ELF-1 (cell line): ENCODE measurements at places on chromosomes 11 and 22.
A peak's percentile ranks its signal among the peaks of the same experiment; 100 is the strongest.

GRCh38 chr22:48042621-48043395, 1280.4 kb downstream of the TBC1D22A start:
- no peak for DNase-seq

DNA sequence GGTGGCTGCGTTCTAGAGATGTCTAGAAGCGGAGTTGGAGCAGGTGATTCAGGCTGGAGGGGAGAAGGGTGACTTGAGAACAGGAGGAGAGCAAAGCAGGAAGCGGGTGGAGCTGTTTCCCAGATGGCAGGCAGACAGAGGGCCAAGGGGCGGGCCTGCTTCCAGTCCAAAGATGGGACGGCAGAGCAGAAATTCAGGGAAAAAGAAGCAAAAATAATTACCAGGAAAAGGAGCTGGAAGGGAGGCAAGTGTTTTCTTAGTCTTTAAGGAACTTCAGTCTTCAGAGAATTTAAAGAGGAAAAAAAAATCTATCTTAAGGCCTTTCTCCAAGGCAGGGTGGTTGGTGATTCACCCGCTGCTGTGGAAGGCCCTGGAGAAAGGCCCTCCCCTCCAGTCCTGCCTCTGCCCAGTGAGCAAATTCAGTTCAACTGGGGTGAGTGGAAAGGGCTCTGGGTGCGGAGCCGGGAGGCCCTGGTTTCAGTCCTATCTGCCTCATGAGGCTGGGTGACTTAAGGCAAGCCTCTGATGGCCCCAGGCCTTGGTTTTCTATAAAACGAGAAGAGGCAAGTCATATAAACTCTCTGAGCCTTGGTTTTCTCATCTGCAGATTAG, 4.5 kb upstream of the CREB3L1 start:
- no peak for DNase-seq

- DNase-seq, result no peak
Observed at GRCh38 chr11:78372114-78372768, 45.4 kb downstream of the GAB2 start.

- no peak for DNase-seq
Observed at GRCh38 chr11:12824281-12825041, 150.2 kb downstream of the TEAD1 start.

- DNase-seq, result peak; percentile 66
Observed at GRCh38 chr11:131579932-131580387, 209.5 kb downstream of the NTM start.

- no peak for DNase-seq
Observed at GRCh38 chr11:125393331-125393730, 102.7 kb downstream of the FEZ1 start.

- DNase-seq, result no peak
Observed at GRCh38 chr11:109521571-109522086, 99.6 kb downstream of the C11orf87 start.

GRCh38 chr22:24355574-24355973, 71.8 kb upstream of the ADORA2A start:
- DNase-seq, result no peak

- DNase-seq, result no peak
Observed at GRCh38 chr22:46614025-46614931, 5.9 kb upstream of the GRAMD4 start.

GRCh38 chr22:37187891-37188761, at the start of gene C1QTNF6:
C1QTNF6 (minus strand) TSS chr22:37188247; CDS start chr22:37188213, 34 bp downstream.
- peak; percentile 85 for DNase-seq

- peak; percentile 14 for DNase-seq
Observed at GRCh38 chr11:62853279-62853965, 14.0 kb upstream of the WDR74 start.

DNA sequence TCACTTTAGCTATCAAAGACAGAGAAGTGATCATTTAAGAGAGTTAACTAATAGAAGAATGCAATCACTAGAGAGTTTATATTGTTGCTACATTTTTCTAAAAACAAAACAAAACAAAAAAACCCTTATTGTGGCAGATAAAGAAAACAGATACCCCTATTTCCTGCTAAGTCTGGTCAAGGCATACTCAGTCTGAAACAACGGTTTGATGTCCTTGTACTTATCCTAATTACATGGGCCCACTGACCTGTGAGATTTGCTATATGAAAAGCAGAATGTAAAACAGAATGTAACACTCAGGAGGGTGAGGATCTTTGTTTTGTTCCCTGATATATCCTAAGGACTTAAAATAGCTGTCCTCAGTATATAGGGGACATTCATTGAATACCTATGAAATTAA, 24.6 kb downstream of the MAML2 start:
- no peak for DNase-seq

DNA sequence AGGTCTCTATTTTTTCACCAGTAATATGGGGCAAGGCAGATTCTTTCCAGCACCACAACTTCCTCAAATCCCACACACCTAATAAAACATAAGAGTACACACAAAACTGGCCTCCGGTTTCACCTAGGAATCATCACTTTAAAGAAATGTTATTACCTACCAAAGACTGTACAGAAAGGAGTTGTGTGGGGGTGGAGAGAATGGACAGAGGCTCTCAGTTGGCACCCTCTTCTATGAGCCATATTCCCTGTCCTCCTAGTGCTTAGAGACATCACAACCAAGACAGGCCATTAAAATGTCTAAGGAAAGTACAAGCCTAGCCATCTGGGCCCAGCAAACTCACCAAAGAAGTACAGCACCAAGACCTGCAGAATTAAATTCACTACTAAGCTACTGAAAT, 56.1 kb downstream of the RBFOX2 start:
- no peak for DNase-seq

DNA sequence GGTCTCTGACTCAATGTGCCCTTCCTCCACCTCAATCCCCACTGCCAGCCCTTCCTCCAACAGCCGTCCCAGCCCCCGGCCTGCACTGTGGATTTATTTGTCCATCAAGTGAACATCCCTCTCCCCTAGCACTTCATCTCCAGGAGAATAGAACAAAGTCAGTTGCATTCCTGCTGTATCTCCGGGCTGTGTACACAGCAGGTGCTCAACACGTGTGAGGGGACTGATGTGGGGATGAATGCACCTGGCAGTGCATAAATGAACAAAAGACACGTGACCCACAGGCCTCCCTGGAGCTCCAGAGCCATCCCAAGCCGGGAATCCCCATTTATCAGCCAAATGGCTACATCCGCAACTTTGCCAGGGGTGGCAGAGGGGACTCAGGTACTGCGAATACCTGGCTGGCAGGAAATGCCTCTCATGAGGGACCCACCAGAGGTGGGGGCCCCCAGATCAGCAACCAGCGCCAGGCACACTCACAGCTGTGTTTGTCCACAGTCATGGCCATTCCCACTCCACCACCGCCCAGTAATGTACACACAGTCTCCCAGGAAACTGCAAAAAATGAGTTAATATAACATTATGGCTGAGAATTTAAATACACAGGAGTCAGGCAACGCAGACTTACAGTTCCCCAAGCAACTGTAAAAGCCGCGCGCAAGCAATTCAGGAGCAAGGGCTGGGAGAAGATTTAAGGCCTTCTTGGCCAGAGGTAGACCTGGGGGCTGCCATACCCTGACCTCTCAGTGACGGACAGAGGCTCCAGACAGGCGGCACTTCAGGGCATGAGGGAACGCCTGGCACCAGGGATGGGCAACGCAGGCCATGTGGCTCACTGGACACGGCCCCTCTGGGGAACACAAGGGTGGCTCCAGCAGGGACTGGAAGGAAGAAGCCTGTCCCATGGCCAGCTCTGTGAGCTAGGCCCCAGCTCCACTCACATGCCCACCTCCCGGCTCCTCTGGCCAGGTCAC, 50.3 kb upstream of the TCF20 start:
- DNase-seq, result no peak

- DNase-seq, result no peak
Observed at GRCh38 chr11:22635689-22636088, 10.1 kb upstream of the FANCF start.

DNA sequence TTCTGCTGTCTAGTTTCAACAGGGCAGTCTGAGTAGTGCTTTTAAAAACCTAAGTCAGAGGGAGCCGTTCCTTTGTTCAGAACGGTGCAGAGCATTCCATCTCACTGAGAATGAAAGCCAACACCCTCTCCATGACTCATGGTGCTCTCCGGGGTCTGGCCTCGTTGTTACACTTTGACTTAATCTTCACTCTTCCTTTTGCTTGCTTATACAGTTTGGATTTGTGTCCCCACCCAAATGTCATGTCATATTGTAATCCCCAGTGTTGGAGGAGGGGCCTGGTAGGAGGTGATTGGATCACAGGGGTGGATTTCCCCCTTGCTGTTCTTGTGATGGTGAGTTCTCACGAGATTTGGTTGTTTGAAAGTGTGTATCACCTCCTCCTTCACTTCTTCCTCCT, 292.2 kb downstream of the ST3GAL4 start:
- peak; percentile 23 for DNase-seq

DNA sequence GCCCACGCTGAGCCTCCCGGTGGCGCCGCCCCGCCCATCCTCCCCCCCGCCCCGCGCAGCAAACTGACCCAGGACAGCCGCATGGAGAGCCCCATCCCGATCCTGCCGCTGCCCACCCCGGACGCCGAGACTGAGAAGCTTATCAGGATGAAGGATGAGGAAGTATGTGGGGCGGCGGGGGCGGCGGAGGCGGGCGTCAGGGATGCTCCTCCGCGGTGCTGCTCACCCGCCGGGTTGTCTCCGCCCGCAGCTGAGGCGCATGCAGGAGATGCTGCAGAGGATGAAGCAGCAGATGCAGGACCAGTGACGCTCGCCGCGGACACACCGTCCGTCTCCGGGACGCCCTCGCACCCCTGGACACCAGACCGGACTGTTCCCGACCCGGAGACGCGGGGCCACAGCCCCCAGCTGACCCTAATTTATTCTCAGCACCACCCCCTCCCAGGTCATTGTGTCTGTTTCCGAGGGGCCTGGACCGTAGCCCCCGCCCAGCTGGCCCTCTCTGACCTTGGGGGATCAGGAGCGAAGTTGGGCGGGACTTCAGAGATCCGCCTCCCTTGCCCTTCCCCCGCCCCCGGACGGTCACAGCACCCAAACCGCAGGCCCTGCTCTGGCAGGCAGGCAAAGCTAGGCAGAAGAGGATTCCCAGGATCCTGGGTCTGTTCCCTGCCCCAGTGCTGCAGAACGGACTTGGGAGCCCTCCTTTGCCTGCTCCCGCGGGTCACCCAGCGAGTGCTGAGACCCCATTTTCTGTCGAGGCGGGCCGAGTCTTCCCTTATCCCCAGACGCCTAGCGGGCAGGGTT, 959 bp upstream of the GP1BB start:
- no peak for DNase-seq

GRCh38 chr11:76371170-76371569, 9.8 kb downstream of the THAP12 start:
- DNase-seq, result no peak

- peak; percentile 96 for DNase-seq
Observed at GRCh38 chr11:94767701-94768601, at the start of gene AMOTL1. AMOTL1 (plus strand) TSS chr11:94768356; CDS start chr11:94768512, 156 bp downstream.

GRCh38 chr22:44120314-44120704, 60.4 kb upstream of the PARVG start:
- DNase-seq, result peak; percentile 33

DNA sequence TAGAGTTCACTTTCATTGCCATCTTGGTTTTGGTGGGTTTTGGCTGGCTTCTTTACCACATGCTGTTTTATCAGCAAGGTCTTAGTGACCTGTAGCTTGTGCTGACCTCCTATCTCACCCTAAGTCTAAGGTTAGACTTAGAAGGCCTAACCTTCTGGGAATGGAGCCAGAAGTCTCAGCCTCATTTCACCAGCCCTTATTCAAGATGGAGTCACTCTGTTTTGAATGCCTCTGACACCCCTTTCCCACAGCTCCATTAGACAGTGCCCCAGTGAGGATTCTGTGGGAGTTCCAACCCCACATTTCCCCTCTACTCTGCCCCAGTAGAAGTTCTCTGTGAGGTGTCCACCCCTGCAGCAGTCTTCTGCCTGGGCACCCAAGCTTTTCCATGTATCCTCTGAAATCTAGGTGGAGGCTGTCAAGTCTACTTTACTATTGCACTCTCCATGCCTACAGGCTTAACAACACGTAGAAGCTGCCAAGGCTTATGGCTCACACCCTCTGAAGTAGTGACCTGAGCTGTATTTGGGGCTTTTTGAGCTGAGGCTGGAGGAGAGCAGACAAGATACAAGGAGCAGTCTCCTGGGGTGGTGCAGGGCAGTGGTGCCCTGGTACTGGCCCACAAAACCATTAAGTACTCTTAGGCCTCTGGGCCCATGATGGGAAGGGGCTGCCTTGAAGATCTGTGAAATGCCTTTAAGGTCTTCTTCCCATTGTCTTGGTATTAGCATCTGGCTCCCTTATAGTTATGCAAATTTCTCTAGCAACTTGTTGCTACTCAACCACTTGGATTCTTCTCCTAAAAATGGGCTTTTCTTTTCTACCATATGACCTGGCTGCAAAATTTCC, 65.9 kb upstream of the SC5D start:
- DNase-seq, result no peak

DNA sequence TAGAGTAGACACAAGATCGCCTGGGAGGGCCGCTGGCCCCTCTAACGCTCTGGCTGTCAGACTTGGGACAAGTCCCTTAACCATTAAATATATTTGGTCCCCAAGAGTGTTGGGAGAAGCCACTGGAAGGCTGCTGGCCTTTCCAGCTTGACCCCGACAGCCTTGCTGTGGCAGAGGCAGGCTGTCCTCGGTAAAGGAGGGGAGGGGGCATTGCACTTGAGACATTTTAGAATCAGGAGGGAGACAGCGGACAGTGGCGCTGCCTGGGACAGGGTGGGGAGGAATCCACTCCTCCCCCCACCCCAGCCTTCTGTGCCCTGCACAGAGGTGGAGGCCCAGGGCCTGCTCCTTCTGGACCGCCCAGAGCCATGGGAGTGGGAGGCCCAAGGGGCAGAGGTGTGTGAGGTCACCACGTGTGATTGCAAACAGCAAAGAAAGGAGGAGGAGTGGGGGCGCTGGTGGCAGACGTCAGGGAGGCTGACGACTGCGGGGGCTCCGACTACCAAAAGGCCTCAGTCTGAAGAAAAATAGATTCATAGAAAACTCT, 28.9 kb downstream of the APOL1 start:
- no peak for DNase-seq

- DNase-seq, result no peak
Observed at GRCh38 chr22:27724709-27725108, 76.8 kb downstream of the MN1 start.

DNA sequence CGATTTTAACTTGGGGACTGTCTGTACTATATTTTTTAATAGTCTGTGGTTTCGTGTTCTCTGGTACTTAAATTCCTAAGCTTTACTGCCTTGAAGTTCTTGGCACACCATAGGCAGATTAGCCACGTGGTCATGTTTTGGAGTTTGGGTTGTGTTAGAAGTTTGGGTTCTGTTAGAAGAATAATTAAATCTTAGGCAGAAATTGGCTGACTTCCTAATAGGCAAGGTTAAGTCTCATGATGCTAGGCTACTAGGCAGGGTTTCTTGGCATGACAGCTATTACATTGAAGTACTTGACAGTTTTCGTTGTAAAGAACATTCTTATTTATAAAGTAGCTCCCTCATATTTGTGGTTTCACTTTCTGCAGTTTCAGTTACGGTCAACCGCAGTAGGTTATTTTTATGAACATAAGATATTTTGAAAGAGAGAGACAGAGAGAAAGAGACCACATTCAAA, 30.0 kb upstream of the MMP7 start:
- DNase-seq, result no peak

- DNase-seq, result no peak
Observed at GRCh38 chr11:105786741-105787140, 176.9 kb downstream of the GRIA4 start.

GRCh38 chr11:75867778-75868374, 52.9 kb downstream of the UVRAG start:
- no peak for DNase-seq

GRCh38 chr11:68014157-68014946, 4.2 kb downstream of the ALDH3B1 start:
- no peak for DNase-seq
